ENCODE measurements at places on chromosomes 12 and 14. TPM values are rescaled to one million over a fixed set of nuclear protein-coding genes. Genes with fewer than 3 reads are reported as not detected.

DNA sequence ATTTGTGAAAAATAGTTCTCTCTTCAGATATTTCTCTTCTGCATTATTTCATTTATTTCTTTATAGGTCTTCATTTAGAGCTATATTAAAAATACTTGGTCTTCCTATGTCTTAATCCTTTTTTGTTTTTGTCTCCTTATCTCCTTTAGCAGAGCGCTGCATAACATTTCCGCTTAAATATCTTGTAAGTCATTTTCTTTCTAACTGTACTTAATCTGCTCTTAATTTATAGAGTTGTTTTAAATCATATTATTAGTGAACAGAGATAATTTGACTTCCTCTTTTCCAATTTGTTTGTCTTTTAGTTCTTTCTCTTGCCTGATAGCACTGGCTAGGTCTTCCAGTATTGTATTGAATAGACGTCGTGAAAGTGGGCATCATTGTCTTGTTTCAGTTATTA is 18.0 kb downstream of the LUM start:
- no peak for DNase-seq
- peaks cover 2% of the 10 kb centered on the region for H3K27me3 ChIP-seq
- H3K4me1 ChIP-seq = no peaks in the 10 kb centered on the region
- no peak overlapping the region for H3K27ac ChIP-seq
- H3K4me3 ChIP-seq = no peak overlapping the region

- no peak for DNase-seq
- H3K27ac ChIP-seq = no peak overlapping the region
- no peaks in the 10 kb centered on the region for H3K4me1 ChIP-seq
- H3K4me3 ChIP-seq = no peak overlapping the region
- H3K36me3 ChIP-seq = no peaks in the 10 kb centered on the region
- H3K27me3 ChIP-seq = peaks cover 7% of the 10 kb centered on the region
These were observed 23.1 kb upstream of the C14orf180 start for GRCh38 chr14:104556256-104557021.

DNA sequence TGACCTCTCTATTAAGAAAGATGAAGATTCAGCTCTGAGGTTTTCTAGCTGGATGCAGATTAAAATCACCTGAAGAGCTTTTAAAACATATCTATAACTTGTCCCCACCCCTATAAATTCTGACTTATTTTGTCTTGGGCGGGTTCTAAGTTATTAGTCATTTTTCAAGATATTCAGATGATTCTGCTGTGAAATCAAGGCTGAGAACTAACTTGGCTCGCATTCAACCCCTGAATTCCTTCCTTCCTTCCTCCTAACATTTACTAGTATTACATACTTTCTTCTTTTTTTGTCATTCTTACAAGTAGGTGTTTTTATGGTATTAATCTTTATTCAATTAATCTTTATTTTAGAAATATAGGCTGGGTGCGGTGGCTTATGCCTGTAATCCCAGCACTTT is 55.4 kb downstream of the SSPN start:
- no peak overlapping the region for H3K4me3 ChIP-seq
- no peaks in the 10 kb centered on the region for H3K4me1 ChIP-seq
- H3K27ac ChIP-seq = no peak overlapping the region
- H3K36me3 ChIP-seq = peaks cover 12% of the 10 kb centered on the region
- no peaks in the 10 kb centered on the region for H3K27me3 ChIP-seq

GRCh38 chr12:5000204-5000603 is 43.5 kb upstream of the KCNA5 start:
- no peak overlapping the region for H3K4me3 ChIP-seq
- H3K27me3 ChIP-seq = peaks cover 1% of the 10 kb centered on the region
- H3K4me1 ChIP-seq = no peaks in the 10 kb centered on the region
- no peaks in the 10 kb centered on the region for H3K36me3 ChIP-seq
- no peak overlapping the region for H3K27ac ChIP-seq
- DNase-seq = no peak

DNA sequence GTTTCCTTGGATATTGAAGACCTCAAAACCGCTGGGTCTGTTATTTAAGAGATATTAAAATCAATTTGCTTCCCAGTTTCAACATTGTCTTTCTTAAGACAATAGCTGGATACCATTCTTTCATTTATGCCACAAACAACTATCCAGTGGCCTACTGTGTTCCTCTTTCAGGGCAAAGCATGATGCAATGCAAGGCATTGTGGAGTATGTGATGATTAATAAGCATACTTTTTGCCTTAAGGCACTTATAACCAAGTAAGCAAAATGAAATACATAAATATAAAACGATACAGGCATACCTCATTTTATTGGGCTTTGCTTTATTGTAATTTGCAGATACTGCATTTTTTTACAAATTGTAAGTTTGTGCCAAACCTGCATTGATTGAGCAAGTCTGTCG is 45.5 kb downstream of the SCN8A start:
- no peaks in the 10 kb centered on the region for H3K4me1 ChIP-seq
- H3K4me3 ChIP-seq = no peak overlapping the region
- H3K27me3 ChIP-seq = no peaks in the 10 kb centered on the region

Gene OR4E2
- not detected for total RNA-seq

DNA sequence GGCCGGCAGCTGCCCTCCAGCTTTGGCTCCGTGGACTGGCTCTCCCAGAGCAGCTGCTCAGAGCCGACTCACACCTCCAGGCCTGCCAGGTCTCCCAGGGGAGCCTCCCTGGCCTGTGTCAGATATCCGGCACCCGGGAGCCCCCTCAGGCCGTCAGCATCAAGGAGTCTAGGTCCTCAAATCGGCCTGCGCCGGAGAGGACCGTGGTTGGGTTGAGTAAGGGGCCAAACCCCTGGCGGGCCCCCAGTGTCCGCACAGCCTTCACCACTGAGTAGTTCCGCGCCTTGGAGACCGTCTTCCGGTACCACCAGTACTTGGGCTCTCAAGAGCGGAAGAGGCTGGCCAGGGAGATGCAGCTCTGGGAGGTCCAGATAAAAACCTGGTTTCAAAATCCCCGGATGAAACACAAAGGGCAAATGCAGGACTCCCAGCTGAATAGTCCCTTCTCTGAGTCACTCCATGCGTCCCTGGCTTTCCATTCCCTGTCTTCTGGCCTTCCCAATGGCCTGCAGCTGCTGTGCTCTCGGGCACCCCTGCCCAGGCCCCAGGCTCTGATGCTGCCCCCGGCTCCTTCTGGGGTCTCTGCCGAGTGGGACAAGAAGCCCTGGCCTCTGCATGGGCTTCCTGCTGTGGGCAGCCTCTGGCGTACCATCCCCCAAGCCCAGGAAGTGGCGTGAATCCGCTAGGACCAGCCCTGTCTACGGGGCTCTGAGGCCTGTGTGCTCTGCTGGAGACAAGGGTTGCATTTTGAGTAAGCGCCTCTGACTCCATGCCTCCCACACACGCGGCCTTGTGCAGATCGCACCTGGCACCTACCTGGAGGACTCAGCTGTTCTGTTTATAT is 245.1 kb upstream of the ATXN7L3B start:
- H3K4me3 ChIP-seq = no peak overlapping the region
- no peaks in the 10 kb centered on the region for H3K36me3 ChIP-seq
- DNase-seq = no peak
- H3K27me3 ChIP-seq = peaks cover 2% of the 10 kb centered on the region
- H3K27ac ChIP-seq = no peak overlapping the region

Gene GPN3
- 20.4 TPM for total RNA-seq

Measured in endothelial cell (in vitro differentiated cells).